ENCODE measurements at places on chromosomes 12 and 14.

DNA sequence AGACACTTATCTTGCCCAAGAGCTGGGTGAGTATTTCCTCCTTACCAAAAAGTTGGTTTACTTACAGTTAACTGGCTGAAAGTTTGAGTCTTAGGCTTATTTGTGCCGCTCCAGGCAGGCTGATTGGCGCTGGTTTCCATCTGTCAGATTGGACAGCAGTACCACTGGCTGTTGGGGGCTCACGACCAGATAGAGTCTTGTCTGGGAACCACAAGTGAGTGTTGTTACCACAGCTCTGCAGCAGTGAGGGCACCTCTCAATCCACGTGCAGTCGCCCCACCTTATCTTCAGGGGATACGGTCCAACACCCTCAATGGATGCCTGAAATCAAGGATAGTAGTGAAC, 58.9 kb downstream of the DDX51 start:
- peak; percentile 21 for DNase-seq

DNA sequence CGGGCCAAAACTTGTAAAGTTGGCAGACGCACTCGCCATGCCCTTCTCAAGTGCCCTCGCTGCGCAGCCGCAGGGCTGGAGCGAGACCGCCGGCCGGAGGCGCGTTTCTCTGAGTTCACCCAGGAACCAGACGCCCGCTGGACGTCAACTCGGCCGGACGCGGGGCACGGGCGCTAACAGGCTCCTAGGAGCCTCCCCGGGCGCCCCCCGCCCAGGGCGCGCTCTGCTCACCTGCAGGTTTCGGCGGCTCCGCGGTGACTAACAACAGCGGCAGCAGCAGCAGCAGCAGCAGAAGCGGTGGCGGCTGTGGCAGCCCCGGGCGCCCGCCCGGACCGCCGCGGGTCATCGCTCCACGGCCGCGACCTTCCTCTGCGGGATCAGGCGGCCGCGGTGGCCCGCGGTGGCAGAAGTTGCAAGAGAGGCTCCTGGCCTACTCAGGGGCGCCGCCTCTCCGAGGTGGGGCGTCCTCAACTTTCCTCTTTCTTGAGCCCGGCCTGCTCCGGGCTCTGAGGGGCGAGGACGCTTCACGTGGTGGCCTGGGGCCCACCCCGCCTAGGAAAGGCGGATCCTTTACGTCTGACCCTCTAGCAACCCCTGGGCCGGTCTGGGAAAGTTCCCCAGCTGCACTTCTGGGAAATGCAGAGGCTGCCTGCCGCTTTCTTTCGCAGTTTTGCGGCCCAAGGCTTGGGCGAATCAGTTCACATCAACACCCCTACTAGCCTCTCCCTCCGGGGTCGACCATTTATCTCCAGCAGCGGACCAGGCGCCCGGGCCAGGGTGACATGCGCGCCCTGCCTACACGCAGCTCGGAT, at the start of gene PLBD1:
PLBD1 (minus strand) TSS at position 533 of the 812 bp plus-strand sequence; CDS start at position 346, 187 bp downstream.
- peak; percentile 73 for DNase-seq

- DNase-seq = no peak
Measured at GRCh38 chr12:31297572-31298514, 28.1 kb downstream of the SINHCAF start.

DNA sequence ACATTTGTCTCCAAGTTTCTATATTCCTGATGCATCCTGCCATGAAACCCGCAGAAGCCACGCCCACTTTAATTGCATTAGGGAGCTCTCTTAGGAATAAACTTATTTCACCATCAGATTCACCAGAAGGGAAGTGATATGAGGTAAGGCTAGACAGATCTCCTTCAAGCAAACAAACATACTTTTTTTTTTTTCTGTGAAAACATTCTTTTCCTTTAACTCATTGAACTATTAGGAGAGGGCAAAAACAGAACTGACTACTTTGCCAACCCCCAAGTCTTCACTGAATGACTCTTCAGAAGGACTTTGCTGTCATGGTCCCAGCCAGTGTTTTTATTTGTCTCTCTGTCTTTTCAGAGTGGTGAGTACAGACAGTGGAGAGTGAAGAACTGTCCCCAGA, 48.4 kb downstream of the GTF2A1 start:
- no peak for DNase-seq

DNA sequence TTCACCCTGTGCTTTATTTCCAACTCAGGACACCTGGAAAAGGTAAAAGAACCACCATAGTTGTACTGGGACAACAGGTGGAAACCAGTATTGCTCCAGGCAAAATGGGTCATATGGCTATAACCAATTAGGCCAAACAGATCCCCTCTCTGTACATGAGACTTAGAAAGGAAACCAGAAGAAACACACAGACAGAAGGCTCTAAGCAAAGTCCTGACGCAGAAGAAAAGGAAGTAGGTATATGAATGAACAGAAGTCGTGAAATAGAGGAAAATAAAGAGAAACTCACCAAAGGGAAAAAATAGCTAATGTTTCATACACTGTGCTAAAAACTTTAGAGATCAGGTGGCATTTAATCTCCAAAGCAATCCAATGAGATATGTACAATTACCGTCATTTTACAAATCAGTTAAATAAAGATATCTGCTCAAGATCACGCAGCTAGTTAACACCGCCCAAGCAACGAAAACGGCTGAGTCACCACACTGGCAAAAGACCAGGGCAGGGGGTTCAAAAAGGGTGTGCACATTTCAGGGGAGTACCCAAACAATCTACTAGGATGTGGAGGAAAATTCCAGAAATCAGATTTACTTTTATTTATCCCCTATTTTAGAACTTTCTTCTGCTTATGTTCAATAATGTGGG, 82.3 kb downstream of the ITPR2 start:
- no peak for DNase-seq

GRCh38 chr12:56104815-56105608, 653 bp downstream of the PA2G4 start:
- no peak for DNase-seq

GRCh38 chr12:88571543-88571942, 8.7 kb downstream of the KITLG start:
- DNase-seq = no peak

DNA sequence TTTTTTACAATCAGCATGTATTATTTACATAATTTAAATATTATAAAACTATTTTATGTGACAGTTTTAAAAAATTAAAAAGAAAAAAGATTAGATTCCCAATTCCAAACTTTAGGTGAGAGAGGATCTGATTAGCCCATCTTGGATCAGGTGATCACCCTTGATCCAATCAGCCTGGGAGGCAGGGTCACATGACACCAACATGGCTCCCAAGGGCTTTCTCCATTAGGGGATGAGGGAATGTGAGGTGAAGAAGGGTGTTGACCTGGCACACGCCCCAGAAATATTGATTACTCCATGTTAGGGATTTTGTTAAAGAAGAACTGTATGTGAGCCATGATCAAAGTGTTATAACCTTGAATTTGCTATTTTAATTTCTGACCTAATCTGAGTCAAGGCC, 225.4 kb downstream of the RBM19 start:
- DNase-seq = no peak

GRCh38 chr12:70110085-70110484, 133.1 kb upstream of the CNOT2 start:
- DNase-seq = no peak

GRCh38 chr14:65371784-65372183, 40.7 kb upstream of the FUT8 start:
- DNase-seq = no peak

DNA sequence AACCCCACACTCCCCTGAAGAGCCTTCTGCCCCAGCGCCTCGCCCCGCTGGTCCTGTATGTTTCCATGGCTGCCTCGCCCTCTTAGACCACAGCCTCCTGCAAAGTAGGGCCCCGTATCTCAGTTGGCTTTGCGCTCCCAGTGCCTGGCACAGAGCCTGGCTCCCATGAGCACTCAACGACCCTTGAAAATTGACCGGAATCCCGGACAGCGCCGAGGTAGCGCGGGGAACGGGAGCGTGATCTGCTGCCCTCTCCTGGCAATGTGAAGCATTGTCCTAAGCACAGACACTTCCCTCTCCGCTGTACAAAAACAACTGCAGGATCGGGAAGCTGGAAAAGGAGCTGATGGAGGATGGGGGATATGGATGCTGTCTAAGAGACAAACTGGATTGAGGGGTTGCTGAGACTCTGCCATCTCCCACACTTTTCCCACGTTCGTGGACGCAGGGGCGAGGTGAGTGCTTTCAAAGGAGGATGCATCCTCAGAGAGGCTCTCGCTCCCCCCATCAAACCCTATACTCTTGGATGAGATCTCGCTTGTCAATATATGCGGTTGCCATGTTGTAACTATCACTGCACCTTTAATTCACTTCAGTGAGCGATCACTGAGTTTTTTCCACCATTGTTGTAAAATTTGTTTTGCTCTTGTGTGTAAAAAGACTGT, 10.7 kb upstream of the FKBP4 start:
- DNase-seq = peak; percentile 80

DNA sequence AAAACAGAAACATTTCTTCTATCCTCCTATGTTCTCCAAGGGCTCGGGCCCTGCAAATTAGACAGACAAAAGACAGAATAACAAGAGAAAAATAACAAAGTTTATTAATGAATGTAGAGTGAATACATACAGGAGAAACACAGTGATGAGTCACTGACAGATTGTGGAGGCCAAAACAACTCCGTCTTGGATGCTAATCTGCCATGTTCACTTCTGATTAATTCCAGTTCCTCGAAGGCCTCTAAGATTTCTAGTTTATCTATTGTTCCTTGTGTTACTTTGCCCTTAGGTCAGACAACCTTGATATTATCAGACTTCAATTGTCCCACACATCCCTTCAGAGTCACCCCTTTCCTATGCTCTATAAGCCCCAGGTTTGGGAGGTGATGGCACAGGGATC, 26.8 kb upstream of the NEDD1 start:
- DNase-seq = no peak

DNA sequence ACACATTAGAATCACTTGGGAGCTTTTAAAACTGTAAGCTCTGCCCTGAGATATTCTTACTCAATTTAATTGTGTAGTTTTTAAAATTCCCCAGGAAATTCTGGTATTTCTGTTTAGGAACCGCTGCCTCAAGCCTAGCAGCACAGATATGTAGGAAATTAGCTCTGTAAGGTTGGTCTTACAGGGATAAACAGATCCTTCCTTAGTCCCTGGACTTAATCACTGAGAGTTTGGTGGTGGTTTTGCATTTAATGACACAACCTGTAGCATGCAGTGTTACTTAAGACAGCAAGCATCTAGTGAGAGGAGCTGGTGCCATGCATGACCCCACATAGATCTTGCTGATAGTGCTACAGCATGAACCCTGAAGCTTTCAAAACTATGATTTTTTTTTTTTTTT, 19.9 kb upstream of the PAPLN start:
- DNase-seq = no peak

- no peak for DNase-seq
Measured at GRCh38 chr12:42444192-42444943, 118.4 kb downstream of the PPHLN1 start.

DNA sequence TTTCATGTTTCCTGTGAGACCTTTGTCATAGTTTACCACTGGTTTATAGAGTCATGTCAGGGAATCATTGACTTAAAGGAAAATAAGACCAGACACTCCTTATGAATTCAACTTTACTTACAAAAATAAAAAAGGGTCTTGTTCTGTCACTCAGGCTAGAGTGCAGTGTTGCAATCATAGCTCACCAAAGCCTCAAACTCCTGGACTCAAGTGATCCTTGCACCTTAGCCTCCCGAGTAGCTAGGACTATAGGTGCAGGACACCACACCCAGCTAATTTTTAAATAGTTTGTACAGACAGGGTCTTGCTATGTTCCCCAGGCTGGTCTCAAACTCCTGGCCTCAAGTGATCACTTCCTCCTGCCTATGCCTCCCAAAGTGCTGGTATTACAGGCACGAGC, 19.0 kb downstream of the SLC41A2 start:
- no peak for DNase-seq

- no peak for DNase-seq
Measured at GRCh38 chr12:51484119-51484518, 59.5 kb downstream of the SLC4A8 start.

DNA sequence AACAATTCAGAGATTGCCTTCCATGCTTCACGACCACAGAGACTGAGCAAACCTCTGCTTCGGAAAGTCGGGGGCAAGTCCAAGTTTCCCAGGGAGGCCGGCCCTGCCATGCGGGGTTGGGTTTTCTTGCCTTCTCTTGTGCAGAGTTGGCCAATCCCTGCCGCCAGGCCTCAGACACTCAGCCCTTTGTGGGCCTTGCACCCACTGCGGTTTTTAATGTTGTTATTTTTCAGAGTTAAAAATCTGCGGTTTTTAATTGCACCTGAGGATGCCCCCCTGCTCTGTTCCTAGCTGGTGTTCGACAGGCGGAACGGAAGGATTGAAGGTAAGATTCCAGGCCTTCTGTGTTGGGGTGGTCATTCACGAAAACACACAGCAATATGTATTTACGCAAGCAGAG, 108.7 kb downstream of the CALM1 start:
- DNase-seq = no peak

DNA sequence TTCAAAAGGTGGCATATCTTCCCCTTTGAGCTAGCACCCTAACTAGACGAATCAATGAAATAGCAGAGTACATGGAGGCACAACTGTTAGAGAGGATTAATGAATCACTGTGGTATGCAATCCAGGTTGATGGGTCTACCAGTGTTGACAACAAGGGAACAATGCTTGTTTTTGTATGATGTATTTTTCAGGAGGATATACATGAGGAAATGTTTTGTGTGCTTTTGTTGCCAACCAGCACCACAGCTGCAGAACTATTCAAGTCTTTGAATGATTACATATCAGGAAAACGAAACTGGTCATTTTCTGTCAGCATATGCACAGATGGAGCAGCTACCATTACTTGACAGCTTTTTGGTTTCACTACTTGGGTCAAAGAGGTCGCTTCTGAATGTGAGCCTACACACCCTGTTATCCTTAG, 142.6 kb downstream of the GPHN start:
- no peak for DNase-seq

GRCh38 chr14:54785136-54785777, 117.4 kb downstream of the GCH1 start:
- DNase-seq = no peak

GRCh38 chr14:46259536-46259935, 392.0 kb downstream of the RPL10L start:
- peak; percentile 39 for DNase-seq

DNA sequence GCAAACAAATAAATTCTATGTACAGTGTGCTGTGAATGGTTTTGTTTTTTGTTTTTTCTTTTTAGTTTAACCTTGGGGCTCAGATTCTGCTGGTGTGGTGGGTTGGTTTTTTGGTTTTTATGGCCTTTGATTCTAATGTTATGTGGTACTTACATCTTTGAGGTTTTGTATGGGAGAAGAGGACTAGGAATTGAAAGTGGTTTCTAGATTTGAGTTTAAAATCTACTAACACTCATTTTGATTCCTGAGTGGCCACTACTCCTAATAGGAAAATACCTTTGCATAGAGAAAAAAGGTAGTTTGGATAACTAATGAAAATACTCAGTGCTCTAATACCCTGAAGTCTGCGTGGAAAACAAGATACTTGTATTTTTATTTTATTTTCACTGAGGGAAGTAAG, 137.7 kb downstream of the MON2 start:
- DNase-seq = no peak

DNA sequence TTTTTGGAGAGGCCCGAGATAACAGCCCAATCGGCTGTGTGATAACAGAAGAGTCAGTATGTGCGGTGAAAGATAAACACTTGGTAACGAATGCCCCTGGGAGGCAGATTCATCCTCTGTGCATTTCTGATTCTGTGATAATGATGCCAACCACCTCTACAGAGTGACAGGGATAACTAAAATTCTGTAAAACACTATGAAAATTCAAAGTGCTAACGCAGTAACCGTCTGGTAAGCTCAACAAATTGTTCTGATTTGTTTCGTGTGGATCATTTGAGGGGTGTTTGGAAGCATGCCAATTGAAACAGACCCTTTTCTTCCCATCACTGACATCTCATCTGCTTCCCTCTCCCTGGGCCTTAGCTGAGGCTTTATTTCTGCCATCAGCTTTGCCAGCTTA, 76.3 kb downstream of the ESR2 start:
- DNase-seq = no peak

GRCh38 chr14:41558490-41558889, 48.2 kb upstream of the LRFN5 start:
- no peak for DNase-seq

All from neural progenitor cell (in vitro differentiated cells).